ENCODE measurements at places on chromosomes 4 and X. TPM values are rescaled to one million over a fixed set of nuclear protein-coding genes. Genes with fewer than 3 reads are reported as not detected.

DNA sequence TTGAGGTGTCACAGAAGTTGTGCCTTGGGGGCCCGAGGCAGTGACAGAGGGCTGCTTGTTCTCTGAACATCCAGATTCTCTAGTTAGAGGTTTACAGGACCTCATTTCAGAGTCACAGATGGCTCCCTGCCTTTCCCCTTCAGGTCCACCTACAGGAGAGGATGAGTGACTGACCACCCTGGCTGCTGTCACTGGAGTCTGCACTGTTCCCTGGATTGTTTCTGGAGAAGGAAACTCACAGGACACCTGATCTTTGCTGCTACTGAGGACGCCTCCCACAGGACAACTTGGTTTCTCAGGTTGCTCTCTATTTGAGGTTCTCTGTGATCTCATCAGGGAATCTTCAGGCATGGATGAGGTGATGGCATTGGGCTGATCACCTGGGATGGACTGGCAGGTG is 58.3 kb downstream of the GPRIN3 start:
- peaks cover 57% of the 10 kb centered on the region for H3K36me3 ChIP-seq
- peak; percentile 53 for DNase-seq
- no peaks in the 10 kb centered on the region for H3K27me3 ChIP-seq

The PNMA6A gene
- 0.70 TPM for total RNA-seq

The RAP1GDS1 gene
- 54.7 TPM for total RNA-seq

GRCh38 chrX:1308476-1308875 is 28.1 kb upstream of the IL3RA start:
- H3K4me1 ChIP-seq: no peaks in the 10 kb centered on the region
- H3K4me3 ChIP-seq: no peak overlapping the region
- H3K27ac ChIP-seq: no peak overlapping the region

GRCh38 chr4:99462875-99463464 is 27.8 kb upstream of the ADH7 start:
- peaks cover 22% of the 10 kb centered on the region for H3K27me3 ChIP-seq
- H3K36me3 ChIP-seq: no peaks in the 10 kb centered on the region
- no peak overlapping the region for H3K27ac ChIP-seq
- H3K4me3 ChIP-seq: no peak overlapping the region

Measured in activated CD4-positive, alpha-beta T cell treated with anti-CD3 and anti-CD28 coated beads, Interleukin-2, amount 10 ng/mL, durations not matched to agents 24 days and 14 days (primary cell).